B cell (primary cell): ENCODE measurements at places on chromosomes 6 and 20. TPM values are rescaled to one million over a fixed set of nuclear protein-coding genes. Genes with fewer than 3 reads are reported as not detected.

GRCh38 chr6:95365454-95365853 is 211.9 kb upstream of the MANEA start:
- no peak overlapping the region for H3K27ac ChIP-seq
- DNase-seq, result no peak
- no peaks in the 10 kb centered on the region for H3K27me3 ChIP-seq
- H3K4me1 ChIP-seq, result no peaks in the 10 kb centered on the region
- no peak overlapping the region for H3K4me3 ChIP-seq

GRCh38 chr6:144068794-144069193 is 26.6 kb downstream of the SF3B5 start:
- H3K36me3 ChIP-seq, result no peaks in the 10 kb centered on the region
- no peak overlapping the region for H3K4me3 ChIP-seq
- H3K4me1 ChIP-seq, result peaks cover 20% of the 10 kb centered on the region
- DNase-seq, result no peak
- no peaks in the 10 kb centered on the region for H3K27me3 ChIP-seq

DNA sequence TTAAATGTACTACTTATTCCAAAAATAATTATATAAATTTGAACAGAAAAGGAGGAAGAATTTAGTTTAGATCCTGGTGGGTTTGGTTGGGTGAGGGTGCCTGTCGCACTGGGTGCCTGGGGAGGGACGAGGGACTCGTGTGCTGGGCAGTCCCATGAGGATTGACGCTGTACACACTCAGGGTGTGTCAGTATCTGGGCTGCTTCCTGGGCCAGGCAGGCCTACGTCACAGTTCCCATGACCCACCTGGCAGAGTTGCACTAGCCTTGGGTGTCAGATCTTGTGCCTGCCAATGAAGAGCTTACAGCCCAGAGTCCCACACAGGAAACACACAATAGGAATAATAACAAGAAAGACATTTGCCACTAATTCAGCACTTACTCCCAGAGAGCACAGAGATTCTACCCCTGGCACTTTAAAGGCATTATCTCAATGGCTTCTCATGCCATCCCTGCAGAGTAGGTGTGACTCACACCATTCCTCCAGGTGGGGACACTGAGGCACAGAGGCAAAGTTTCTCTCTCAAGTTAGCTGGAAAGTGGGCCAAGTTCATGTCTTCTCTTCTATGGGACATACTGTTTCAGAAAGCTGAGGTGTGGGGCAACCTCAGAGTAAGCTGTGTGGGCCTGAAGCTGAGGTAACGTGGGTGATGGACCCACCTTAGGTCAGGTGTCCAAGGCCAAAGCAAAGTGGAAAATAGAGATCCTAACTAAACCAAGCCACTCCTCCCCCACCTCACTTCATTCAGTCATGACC is 1.3 kb upstream of the SDCBP2 start:
- H3K4me3 ChIP-seq, result no peak overlapping the region
- H3K27ac ChIP-seq, result peak overlapping the region; percentile 77
- H3K36me3 ChIP-seq, result peaks cover 19% of the 10 kb centered on the region
- peak; percentile 79 for DNase-seq
- peaks cover 24% of the 10 kb centered on the region for H3K4me1 ChIP-seq

GRCh38 chr6:11712760-11713159 is 65.8 kb downstream of the ADTRP start:
- peaks cover 8% of the 10 kb centered on the region for H3K4me1 ChIP-seq
- no peak overlapping the region for H3K27ac ChIP-seq
- H3K36me3 ChIP-seq, result no peaks in the 10 kb centered on the region

DNA sequence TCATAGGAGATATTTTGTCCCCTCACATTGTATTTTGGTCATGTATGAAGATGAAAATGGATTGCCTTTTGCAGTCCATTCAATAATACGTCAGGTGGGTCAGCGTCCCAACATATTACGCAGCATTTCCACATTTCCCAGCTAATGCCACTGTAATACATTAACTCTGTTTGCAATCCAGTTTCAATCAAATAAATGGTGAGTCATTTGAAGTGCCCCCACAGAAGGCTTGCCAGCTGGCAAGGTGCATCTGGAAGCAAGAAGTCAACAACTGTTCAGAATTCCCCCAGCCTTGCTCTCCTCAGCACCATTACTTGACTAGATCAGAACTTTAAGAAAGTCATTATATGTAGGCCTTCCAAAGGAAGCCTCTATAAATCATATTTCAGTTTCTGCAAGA is 50.4 kb downstream of the PHACTR1 start:
- no peak overlapping the region for H3K27ac ChIP-seq
- no peaks in the 10 kb centered on the region for H3K27me3 ChIP-seq

DNA sequence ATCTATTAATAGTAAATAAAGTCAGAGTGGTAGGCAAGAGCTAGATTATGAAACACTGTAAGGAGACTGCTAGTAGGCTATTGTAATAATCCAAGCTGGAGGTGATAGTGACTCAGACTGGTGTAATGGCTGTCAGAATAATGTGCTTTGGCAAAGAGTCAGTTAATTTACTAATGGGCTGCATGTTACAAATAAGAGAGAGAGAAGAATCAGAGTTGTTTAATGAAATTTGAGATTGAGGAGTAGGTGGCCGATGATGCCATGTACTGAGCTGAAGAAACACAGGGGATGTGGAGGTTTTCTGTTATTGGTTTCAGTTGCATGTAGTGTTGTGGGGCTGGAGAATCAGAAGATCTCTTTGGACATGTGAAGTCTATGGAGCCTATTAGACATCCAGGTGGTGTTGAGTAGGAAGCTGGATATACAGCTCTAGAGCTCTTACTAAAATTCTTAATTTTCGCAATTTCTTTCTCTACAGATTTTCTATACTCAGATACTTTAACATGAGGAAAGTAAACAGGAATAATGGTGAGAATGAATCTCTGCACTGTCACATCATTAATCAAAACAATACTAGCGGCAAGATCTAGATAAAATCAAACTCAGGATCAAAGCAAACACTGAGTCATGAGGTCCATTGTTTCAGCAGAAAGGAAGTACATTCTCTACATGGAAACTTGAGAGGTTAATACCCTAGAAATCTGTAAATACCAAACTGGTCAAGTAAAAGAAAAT is 167.7 kb downstream of the SIM1 start:
- H3K27me3 ChIP-seq, result no peaks in the 10 kb centered on the region
- no peak overlapping the region for H3K27ac ChIP-seq
- no peaks in the 10 kb centered on the region for H3K36me3 ChIP-seq
- DNase-seq, result no peak
- H3K4me3 ChIP-seq, result no peak overlapping the region
- H3K4me1 ChIP-seq, result no peaks in the 10 kb centered on the region

- H3K4me1 ChIP-seq, result peaks cover 3% of the 10 kb centered on the region
- H3K27me3 ChIP-seq, result no peaks in the 10 kb centered on the region
- H3K27ac ChIP-seq, result no peak overlapping the region
- H3K4me3 ChIP-seq, result no peak overlapping the region
- H3K36me3 ChIP-seq, result no peaks in the 10 kb centered on the region
These were observed 253.2 kb downstream of the SOX4 start for GRCh38 chr6:21846541-21847451.

DNA sequence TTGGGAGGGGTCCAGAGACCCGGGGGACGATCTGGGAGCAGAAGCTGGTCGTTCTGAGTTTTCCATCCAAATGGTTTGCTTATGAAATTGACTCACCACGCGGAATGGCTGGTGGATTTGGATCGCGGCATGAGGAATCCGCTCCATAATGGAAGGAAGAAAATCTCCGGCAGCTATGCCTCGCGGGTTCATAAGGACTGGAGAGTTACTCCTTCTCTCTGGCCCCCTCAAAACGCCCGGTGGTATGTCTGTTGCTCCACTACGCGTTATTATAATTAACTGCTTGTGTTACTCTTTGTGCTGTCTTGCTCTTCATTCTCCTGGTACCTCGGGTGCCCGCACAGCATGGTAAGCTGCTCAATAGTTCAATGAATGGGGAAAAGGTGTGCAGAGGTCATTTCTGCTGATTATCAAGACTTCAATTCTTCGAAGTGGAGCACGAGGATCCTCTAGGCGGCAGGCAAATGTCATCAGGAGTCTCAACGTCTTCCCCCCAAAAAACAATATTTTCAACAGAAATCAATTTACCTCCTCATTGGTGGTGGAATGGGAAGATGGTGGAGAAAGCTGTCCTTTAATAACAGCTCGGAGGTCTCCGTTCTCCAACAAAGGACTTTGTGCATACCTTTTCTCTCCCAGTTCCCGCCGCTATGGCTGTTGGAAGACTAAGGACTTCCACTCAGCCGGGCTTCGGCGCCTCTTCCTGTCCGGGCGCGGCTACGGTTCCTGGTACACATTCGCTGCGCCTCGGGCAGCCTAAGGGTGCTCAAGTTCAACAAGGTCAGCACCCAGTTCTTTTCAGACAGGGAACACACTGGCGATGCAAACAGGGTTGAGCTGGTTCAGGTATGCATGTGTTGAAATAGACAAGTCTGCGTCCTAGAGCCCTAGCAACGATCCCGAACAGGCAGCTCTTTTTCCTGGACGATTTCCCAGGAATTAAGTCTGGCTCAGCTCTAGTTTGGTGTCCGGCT is 9.2 kb upstream of the PRSS16 start:
- no peaks in the 10 kb centered on the region for H3K36me3 ChIP-seq
- no peak overlapping the region for H3K4me3 ChIP-seq
- DNase-seq, result peak; percentile 46
- H3K4me1 ChIP-seq, result peaks cover 11% of the 10 kb centered on the region

DNA sequence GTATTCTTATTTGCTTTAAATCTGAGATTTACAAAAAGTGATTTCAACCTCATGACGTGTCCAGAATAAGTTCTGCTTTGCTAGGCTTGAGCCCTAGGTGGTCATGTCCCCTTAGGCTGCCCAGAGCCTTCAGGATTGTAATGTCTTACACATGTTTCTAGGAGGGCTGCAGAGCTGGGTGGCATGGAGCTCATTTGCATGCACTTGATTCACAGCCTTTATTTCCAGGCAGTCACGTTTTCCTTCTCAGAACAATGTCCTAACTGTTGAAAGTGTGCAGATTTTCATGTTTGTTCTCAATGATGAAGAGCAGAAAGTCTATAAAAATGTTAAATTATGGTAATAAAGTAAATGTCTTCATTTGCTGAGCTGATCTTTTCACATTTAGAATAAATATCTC is 448.6 kb upstream of the SOX4 start:
- H3K27ac ChIP-seq, result no peak overlapping the region
- no peak overlapping the region for H3K4me3 ChIP-seq
- H3K4me1 ChIP-seq, result peaks cover 11% of the 10 kb centered on the region
- H3K36me3 ChIP-seq, result no peaks in the 10 kb centered on the region

DNA sequence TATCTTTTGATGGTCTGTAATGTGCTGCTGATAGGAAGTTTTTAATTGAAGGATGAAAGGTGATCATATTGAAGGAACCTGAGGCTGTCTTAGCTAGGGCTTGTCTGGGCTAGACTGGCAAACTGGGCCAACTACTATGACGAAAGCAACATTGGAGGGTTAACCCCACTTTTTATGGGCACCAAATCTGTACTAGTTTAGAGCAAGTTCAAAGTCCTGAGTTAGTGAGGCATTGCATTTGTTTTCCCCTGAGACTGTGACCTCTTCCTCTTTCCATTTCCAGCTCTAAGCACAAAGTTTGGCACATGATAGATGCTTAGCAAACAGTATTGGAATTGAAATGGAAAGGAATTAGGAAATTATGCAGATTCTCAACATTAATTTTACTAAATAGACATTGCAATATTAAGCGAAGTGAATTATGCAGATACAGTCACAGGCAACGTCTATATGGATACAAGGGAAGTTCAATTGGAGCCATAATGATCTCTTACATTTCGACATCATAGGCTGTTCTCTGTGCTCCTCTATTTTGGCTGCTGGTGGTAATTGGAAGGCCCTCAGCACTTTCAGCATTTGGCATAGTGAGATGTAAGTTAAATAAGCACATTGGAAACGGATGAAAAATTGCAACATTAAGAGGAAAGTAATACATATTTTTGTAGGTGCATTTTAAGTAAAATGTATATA is 22.2 kb downstream of the CEP57L1 start:
- no peak overlapping the region for H3K4me3 ChIP-seq
- DNase-seq, result peak; percentile 88
- H3K27me3 ChIP-seq, result no peaks in the 10 kb centered on the region
- H3K27ac ChIP-seq, result peak overlapping the region; percentile 11

- H3K4me1 ChIP-seq, result no peaks in the 10 kb centered on the region
- H3K27ac ChIP-seq, result no peak overlapping the region
- no peak for DNase-seq
- no peaks in the 10 kb centered on the region for H3K36me3 ChIP-seq
- H3K4me3 ChIP-seq, result no peak overlapping the region
These were observed 691.7 kb upstream of the SLC35B3 start for GRCh38 chr6:9126878-9127560.

GRCh38 chr6:135851442-135852271 is at the start of gene PDE7B:
Gene PDE7B (plus strand): TSS chr6:135851701.
- peak; percentile 86 for DNase-seq
- peak within 1 kb of the TSS; percentile 76 for H3K4me3 ChIP-seq
- H3K4me1 ChIP-seq, result peaks cover 17% of the 10 kb centered on the region
- no peaks in the 10 kb centered on the region for H3K36me3 ChIP-seq
- peak within 1 kb of the TSS; percentile 85 for H3K27ac ChIP-seq

GRCh38 chr6:83854001-83854501 is 891 bp downstream of the RIPPLY2 start:
- peak overlapping the region; percentile 36 for H3K4me3 ChIP-seq
- no peak for DNase-seq
- H3K36me3 ChIP-seq, result no peaks in the 10 kb centered on the region
- peaks cover 30% of the 10 kb centered on the region for H3K27me3 ChIP-seq
- H3K27ac ChIP-seq, result no peak overlapping the region
- peaks cover 21% of the 10 kb centered on the region for H3K4me1 ChIP-seq

DNA sequence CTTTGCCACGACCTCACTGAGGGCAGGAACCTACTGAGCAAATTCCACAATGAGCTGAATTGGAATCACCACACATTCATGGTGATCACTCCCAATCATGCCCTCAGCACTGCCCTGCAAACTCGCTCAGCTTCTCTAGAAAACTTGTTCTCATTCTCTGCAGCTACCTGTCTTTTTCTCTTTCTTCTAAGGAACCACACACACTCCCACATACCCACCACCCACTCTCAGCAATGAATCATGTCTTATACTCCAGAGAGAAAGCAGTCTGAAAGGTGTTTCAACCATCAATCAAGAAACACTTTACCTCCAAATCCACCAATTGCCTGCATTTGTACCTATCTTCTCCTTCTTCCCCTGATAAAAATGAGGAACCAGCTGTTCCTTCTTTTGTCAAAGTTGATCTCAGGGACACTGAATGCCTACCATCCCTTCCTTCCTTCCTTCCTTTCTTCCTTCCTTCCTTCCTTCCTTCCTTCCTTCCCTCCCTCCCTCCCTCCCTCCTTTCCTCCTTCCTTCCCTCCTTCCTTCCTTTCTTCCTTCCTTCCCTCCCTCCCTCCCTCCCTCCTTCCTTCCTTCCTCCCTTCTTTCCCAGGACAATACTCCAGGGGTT is 84.6 kb upstream of the SGK1 start:
- DNase-seq, result no peak
- H3K4me1 ChIP-seq, result peaks cover 3% of the 10 kb centered on the region
- H3K27ac ChIP-seq, result no peak overlapping the region
- no peaks in the 10 kb centered on the region for H3K36me3 ChIP-seq

GRCh38 chr6:3913958-3914337 is 64.8 kb downstream of the FAM50B start:
- H3K36me3 ChIP-seq, result no peaks in the 10 kb centered on the region
- H3K27ac ChIP-seq, result no peak overlapping the region
- H3K4me3 ChIP-seq, result no peak overlapping the region
- no peak for DNase-seq
- peaks cover 4% of the 10 kb centered on the region for H3K27me3 ChIP-seq

Gene NAPB
- 4.1 and 12.2 TPM in 2 replicates for polyA plus RNA-seq

Gene C6orf58
- not detected in 2 replicates for polyA plus RNA-seq

Gene TEAD3
- polyA plus RNA-seq, result not detected in 2 replicates

Gene LST1
- 29.4 and 30.5 TPM in 2 replicates for polyA plus RNA-seq

Gene PRDM13
- polyA plus RNA-seq, result not detected in 2 replicates

Gene LINC00237
- polyA plus RNA-seq, result 0.07 TPM in 1 of 2 replicates, not detected in the other

Gene EEF1A2
- 2.4 and 2.9 TPM in 2 replicates for polyA plus RNA-seq

Gene EFCAB8
- 0.65 and 0.72 TPM in 2 replicates for polyA plus RNA-seq

Gene MEP1A
- not detected in 2 replicates for polyA plus RNA-seq

Gene SNPH
- 0.67 and 0.74 TPM in 2 replicates for polyA plus RNA-seq

Gene ABHD16B
- polyA plus RNA-seq, result not detected in 2 replicates
